ENCODE measurements at places on chromosomes 2 and 18.

GRCh38 chr2:143083636-143084035, 45.6 kb upstream of the ARHGAP15 start:
- DNase-seq, result no peak

DNA sequence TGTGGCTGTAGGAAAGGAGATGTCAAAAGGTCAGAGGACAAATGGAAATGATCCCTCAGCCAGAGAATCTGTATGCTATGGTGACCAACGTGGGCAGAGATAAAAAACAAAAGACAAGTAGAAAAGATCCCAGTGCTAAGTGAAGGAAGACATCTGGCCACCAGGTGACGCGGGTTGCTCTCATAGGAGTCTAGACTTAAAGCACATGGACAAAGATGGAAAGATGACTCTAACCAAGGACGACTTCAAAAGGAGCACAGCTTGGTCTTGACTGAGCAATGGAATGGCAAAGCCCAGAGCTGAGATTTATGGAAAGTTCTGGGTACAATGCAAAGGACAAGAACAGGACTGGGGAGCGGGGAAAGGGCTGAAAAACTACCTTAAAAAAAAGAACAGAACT, 96.8 kb downstream of the CLIP4 start:
- DNase-seq, result no peak

- DNase-seq, result no peak
Measured at GRCh38 chr2:176270100-176270750, 983 bp downstream of the MTX2 start.

DNA sequence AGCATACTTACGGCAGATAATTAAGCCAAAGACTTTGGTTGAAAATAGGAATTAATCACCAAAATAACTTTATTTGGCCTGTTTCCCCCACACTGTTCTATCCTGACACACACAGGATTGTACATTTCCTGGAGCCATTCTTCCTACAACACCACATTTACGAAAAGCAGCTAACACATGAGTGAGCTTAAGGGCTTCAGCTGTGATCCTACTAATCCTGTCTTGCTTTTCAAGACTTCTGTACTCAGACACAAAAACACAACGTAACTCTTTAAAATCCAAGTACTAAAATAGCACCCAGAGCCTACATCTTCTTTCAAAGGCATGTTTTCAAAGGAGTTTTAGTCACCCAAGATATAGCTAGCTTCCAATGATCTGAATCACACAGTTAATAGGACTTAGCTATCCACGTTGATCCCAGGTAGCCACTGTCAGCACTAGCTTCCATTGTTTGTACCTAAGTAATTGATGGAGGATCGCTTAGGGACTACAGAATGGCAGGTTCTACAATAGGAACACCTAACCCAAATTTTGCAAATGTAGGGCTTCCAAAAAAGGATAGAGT, 42.8 kb upstream of the TTC39C start:
- no peak for DNase-seq

DNA sequence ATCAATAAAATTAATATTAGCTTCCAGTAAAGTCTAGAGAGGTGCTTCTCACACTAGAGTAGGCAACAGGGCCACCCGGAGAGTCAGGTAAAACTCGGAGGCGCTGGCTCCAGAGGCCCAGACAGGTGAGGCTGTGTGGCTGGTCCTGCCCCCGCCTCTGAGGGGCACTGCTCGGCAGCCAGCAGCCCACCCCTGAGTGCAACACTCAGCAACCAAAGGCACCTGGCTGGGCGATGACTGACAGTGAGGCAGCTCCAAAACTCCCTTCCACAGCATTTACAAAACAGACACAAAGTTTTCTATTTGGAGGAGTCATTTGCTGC, 138.8 kb upstream of the ID2 start:
- no peak for DNase-seq

DNA sequence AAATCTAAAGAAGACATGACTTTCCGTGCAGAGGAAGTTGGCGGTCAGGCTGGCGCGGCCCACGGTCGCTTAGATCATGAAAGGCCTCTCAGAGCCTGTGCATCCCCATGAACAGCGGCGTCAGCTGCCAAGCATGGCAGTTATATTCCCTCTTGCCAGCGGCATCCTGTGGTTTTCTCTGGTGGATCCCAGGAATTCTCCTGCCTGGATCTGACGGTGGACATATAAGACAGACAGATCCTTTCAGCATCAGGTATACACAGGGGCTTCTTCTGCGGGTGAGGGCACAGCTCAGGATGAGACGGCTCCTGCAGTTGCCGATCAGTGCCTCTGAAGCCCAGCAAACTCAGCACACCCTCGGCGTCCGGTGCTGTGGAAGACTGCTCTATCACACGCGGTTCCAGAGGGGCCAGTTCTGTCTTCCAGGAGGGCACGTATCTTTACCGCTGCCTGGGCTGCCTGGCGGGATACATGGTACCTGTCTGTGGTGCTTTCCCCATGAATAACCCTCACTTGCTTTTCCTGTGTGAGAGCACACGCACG, 157.8 kb downstream of the LDLRAD4 start:
- peak; percentile 63 for DNase-seq

GRCh38 chr2:98819231-98819766, 88.4 kb upstream of the MGAT4A start:
- no peak for DNase-seq

- no peak for DNase-seq
Measured at GRCh38 chr2:237723602-237724001, 75.0 kb upstream of the RBM44 start.

DNA sequence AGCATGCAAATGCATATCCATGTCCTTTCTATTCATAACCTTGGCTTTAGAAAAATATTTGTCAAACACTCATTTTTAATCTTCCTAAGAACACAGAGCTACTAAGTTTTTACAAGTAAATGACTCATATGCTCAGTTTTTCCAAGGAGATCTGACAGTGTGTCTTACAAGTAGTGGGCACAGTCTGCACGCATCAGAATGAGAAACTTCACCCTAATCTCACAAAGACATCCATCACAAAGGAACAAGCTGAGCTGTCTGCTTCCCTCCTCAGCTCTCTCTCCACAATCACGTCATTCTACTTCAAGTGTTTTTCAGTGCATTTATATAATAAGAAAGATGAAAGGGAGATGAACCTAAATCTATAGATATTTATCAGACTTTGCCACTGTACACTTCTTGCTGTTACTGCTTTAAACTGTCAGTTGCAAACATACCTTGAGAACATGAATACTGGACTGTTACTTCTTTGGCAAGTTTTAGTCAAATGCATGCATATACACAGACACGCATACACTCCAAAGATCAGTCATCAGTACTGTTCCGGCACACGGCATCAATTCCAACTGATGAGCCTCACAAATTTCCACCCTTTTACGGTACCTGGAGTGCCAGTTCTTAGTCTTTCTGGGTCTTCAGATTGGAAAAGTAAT, 75.7 kb downstream of the RBMS1 start:
- peak; percentile 54 for DNase-seq

DNA sequence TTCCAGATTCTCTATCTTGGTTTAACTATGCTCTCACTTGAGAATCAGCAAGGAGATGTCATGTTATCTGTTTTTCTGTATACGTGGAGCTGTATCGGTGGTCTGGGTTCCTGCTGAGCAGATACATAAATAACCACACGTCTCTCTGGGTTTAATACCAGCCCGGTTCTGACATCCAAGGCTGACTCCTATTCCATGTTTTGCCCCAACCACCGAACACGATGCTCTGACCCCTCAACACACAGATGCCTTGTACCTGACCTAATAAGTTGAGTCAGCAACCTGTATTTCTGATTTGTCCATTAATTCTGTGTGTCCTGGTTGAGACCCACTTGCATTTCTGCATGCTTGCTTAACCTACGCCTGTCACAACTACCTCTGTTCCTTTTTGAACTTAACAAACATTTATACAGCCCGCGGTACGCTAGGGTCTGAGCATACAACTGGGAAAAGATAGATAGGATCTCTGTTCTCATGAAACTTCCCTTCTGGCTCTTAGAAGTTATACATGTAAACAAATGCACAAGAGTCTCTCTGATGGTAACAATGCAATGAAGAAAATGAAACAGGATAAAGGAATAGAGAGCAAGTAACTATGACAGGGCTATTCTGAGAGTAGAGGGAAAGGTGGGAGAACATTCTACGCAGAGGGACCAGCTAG, 480.4 kb downstream of the PARD3B start:
- DNase-seq, result no peak

GRCh38 chr18:43882358-43883055, 605.2 kb upstream of the SYT4 start:
- DNase-seq, result no peak

GRCh38 chr18:6273423-6273822, 141.3 kb downstream of the L3MBTL4 start:
- no peak for DNase-seq

- no peak for DNase-seq
Measured at GRCh38 chr2:238097988-238098871, 1.9 kb upstream of the ESPNL start.

DNA sequence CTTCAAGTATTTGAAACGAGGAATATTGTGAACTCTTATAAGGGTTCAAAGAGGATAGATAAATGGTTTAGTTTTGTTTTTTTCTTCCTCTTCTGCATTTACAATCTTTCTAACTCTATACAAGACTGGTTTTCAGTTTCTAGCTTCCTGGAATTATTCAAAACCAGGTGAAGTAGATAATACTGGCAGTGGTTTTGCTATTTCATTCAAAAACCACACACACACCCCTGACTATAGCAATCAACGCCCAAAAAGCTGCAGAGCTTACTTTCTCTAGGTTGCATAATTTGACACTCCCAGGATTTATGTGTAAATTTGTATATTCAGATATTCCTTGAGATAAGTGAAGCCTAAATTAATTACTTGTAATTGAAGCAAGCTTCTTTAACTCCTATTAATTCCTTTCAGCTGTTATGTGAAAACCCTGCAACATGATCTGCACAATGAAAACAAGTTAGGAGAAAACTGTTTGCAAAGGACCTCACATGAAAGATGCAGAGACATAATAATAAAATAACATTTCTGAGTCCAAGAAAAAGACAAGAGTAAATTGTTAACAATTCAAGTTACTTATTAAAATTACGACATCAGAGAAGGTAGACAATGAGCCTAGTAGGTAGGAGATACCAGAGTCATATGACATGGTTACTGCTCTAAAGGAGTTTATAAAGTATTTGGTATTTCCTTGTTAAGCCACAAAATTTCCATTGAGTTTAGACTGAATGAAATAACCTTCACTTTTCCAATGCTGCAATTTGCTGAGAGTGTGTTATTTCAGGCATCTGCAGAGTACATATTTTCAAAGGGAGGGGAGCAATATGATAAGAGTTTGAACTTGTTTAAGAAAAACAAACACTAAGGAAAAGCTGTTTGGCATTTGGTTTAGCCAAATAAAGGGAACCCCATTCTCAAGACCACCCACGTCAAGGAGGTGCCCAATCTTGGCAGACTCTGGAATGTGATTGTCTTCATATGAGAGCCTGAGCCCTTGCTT, 1.6 kb upstream of the NFE2L2 start:
- DNase-seq, result no peak

DNA sequence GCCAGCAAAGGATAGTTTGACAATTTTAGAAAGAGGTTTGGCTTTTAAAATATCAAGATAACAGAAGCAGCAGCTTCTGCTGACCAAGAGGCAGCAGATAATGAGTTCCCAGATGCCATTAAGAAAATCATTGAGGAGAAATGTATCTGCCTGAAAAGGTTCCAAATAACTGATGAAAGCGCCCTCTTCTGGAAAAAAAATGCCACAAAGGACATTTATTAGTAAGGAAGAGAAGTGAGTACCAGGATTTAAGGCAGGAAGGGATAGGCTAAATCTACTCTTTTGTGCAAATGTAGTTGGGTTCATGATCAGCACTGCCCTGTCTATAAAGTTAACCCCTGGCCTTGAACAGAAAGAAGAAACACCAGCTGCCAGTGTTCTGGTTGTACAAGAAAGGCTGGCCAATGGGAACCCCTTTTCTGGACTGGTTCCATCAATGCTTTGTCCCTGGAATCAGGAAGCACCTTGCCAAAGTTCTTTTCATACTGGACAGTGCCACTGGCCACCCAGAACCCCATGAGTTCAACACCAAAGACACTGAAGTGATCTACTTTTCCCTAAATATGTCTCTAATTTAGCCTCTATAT, 40.6 kb downstream of the DHX57 start:
- no peak for DNase-seq

DNA sequence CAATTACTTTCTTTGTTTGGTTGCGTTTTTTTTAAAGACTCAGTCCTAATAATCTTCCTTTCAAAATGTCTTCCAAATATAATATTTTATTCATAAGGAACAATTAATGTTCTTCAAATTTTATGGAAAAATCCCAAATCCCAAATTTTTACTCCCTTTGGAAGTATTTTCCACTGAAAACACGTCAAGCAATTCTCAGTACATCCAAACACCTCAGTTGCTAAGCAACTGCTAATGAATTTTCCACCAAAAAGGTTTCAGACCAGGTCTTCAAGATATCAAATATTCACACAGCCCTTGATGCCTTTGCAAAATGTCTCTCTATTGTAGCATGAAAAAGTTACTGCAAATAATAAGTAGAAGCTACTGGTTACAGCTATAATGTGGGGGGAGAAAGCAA, 140.1 kb downstream of the DSEL start:
- DNase-seq, result no peak

DNA sequence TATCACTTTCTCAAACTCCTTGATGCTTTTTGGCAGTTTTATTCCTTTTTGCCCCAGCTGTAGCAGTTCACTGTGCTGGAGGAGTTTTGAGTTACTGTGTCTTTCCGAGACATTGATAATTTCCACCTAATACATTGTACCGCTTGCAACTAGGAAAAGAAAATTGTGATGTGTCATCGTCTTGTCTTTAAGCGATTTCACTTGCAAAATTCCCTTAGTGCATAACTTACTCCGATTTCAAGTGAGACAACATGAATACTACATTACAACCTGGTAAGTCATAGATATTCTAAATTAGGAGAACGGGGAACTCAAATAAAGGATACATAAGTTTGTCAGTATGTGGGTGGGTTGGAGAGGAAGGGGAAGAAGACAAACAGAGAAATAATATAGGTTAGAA, 340.5 kb upstream of the KYNU start:
- DNase-seq, result no peak

GRCh38 chr2:156396126-156396525, 40.1 kb upstream of the GPD2 start:
- no peak for DNase-seq

GRCh38 chr2:157311706-157312105, 13.9 kb downstream of the ERMN start:
- no peak for DNase-seq

DNA sequence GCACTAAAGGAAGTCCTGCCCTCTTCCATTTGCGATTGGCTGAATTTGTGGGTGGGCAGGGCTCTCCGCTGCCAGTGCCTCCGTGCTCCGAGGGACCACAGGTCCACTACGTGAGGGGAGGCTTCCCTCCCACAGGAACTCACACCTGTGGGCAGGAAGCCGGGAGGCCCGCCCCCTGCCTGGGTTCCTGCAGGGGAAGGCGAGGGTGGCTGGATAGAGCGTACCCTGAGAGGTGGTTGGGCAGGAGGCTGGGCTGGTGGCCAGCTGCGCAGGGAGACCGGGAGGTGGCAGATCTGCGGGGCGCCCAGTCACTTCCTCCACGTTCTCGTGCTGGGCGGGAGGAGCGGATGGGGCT, 47.0 kb upstream of the PTH2R start:
- no peak for DNase-seq

DNA sequence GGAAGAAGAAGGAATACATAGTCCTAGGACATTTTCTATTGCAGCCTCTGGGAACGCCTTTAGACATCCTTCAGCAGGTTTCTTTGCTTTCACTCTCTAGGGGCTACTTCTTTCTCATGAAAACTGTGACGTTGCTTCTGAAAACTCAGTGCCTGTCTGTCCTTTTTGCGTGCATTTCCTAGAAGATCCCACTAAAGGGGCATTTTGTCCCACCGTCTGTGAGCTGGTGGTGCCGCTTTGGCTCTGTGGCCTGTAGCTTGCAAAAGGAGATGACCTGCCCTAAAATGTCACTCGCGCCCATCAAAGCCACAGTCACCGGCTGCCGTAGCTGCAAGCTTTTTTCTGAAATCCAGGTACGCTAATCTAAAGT, 579 bp downstream of the STAT4 start:
- no peak for DNase-seq

Data from stimulated activated CD4-positive, alpha-beta T cell treated with anti-CD3 and anti-CD28 coated beads, Interleukin-4, amount 100 ng/mL, for 24 hours (primary cell).